Upper lobe of right lung (tissue), 1 donor: ENCODE measurements at places on chromosomes 7 and 10. TPM values are rescaled to one million over a fixed set of nuclear protein-coding genes. Genes with fewer than 3 reads are reported as not detected.

SLC18A2 gene
- 5.2 TPM for total RNA-seq

FBXL13 gene
- 3.0 TPM for total RNA-seq

HMX3 gene
- total RNA-seq, result not detected

GRCh38 chr7:21300692-21301091, 127.2 kb upstream of the SP4 start:
- H3K36me3 ChIP-seq, result no peaks in the 10 kb centered on the region
- no peak for DNase-seq
- H3K27me3 ChIP-seq, result no peaks in the 10 kb centered on the region
- no peak overlapping the region for H3K4me3 ChIP-seq
